Activated gamma-delta T cell (primary cell): ENCODE measurements at places on chromosomes 3 and 15.

DNA sequence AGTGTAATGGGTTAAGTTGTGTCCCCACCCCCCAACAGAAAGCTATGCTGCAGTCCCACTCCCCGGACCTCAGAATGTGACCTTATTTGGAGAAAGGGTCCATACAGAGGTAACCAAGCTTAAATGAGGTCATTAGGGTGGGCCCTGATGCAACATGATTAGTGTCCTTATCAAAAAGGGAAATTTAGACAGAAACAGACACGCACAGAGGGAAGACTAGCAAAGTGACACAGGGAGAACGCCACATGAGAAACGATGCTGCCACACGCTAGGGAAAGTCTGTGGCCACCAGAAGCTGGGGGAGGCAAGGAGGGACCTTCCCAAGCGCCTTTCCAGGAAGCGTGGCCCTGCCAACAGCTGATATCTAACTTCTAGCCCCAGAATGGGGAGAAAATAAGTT is 65.4 kb downstream of the RPN1 start:
- no peak for DNase-seq

- no peak for DNase-seq
Observed at GRCh38 chr3:108830991-108831614, 8.5 kb downstream of the TRAT1 start.

DNA sequence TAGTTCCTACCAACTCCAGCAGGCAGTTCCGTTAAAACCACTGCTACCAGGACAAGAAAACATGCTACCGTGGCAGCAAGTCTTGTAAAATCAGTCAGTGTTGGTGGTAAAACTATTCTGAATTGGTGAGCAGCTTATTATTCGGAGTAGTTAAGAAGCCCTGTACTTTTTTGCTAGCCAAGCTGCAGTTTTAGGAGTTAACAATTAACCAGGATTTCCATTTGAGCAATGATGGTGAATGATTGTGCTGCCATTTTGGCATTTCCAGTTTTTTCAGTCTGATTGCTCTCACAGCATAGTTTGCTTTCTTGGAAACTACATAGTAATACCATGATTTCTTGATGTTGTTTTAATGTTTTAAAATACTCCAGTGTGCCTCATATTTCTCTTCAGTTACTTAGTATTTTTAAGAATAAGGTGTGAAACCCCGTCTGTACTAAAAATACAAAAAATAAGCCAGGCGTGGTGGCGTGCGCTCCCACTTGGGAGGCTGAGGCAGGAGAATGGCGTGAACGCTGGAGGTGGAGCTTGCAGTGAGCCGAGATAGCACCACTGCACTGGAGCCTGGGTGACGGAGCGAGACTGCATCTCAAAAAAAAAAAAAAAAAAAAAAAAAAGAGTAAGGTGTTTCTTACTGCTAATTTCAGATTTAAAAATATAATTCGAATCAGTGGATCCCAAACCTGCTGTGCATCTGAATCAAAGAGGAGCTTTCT is 43.8 kb upstream of the SCAANT1 start:
- no peak for DNase-seq

GRCh38 chr3:12861611-12862010 is 20.2 kb upstream of the RPL32 start:
- no peak for DNase-seq

GRCh38 chr15:70083946-70084345 is 13.8 kb downstream of the TLE3 start:
- no peak for DNase-seq

GRCh38 chr3:76509179-76509830 is 530.6 kb upstream of the ROBO2 start:
- no peak for DNase-seq
